Left hindlimb (tissue), 1 donor: ENCODE measurements at places on chromosomes 3 and 15.

GRCh38 chr15:73882761-73883419, 9.5 kb downstream of the TBC1D21 start:
- peak; percentile 14 for DNase-seq

DNA sequence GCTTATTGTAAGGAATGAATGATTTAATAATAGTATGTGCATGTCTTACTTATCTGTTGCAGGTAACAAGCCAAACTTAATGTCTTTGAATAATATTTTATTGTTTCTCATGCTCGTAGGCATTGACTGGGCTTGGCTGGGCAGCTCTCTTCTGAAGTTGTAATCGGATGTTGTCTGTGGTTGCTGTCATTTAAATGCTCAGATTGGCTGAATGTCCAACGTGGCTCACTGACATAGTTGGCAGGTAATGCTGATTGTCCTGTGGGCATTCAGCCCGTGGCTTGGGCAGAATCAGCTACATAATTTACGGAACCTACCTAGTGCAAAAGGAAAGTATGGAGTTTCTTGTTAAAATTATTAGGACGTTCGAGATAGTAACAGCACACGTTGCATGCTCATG, 297.4 kb upstream of the GBE1 start:
- no peak for DNase-seq

DNA sequence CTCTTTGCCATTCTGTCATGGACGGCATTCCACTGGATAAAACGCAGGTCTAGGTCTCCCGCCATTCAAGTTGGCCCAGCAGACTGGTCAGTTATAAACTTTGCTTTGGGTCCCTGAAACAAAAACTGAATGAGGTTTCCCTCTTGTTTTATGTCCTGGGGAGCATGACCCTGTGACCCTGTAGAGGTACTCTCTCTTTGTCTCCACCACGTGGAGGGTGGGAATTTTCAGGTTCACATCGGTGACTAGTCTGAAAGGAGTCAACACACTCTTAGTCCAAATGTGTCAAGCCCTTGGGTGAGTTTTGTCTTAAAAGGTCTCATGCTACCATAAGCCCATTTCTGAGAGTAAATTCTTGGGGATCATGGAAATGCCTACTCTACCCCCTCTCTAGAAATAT, 139.9 kb downstream of the PLCH1 start:
- DNase-seq = no peak

DNA sequence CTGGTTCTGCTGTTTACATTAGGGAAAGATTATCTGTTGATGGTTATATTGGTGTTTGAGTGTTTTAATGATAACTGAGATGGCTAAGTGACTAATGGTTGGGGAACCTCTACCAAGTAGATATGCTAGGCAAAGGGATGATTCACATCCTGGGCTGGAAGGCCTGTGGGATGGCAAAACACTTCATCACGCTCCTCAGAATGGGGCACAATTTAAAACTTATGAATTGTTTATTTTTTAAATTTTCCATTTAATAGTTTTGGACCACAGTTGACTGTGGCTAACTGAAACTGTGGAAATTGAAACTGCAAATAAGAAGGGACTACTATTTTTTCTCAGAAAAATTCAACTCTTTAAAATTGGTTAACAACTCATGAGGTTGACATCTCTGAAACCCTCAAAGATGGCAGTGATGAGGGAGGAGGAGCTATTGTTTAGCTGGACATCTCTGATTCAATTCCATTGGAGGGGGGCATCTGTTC, 100.5 kb upstream of the ZBED2 start:
- DNase-seq = no peak

GRCh38 chr3:130870423-130870822, 23.5 kb upstream of the ATP2C1 start:
- no peak for DNase-seq

- DNase-seq = no peak
These were observed 26.5 kb downstream of the KPNA4 start for GRCh38 chr3:160538895-160539294.

DNA sequence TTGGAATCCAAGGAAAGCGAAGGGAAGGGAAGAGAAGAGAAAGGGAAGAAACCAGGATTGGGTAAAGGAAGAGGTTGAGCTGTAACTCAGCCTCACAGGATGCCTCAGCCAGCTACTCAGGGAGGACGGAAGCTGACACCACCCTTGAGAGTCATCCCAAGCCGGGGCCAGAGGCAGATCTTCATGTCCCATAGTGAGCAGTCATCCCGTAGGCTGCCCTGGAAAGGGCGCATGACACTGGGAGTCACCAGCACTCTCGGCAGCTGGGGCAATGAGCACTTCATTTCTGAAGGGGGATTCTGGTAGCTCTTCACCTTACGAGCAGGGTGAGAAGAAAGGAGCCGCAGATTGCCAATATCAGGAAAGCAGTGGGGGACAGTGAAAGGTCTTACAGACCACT, 60.1 kb upstream of the PCSK6 start:
- no peak for DNase-seq

DNA sequence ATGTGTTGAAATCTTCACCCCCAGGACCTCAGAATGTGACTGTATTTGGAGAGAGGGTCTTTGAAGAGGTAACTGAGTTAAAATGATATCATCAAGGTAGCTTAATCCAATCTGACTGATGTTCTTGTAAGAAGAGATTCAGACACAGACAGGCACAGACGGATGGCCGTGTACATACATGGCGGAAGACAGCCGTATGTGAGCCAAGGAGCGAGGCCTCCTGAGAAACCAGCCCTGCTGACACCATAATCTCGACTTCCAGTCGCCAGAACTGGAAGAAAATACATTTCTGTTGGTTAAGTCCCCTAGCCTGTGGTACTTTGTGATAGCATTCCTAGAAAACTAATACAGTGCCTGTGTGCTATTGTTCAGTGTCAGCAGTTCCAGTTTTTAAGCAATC, 73.6 kb downstream of the APBA2 start:
- DNase-seq = no peak

- DNase-seq = no peak
These were observed 391.0 kb upstream of the CADM2 start for GRCh38 chr3:84567796-84568195.

DNA sequence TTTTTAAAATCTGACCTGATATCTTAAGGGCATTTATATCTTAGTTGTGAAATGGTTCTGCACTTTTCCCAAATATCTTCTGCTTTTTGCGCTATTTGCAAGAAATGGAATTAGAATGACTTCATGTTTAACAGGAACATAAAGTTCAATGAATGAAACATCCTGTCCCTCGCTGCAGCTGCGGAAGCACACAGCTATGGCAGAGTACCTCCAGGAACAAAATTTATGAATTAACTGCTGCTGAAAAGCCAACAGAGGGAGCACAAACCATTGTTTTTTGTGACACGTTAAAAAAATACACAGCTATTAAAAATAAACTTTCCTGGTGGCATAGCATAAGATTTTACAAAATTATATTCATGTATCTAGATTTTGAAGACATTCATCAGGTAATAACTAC, 404.4 kb upstream of the MDFIC2 start:
- no peak for DNase-seq

DNA sequence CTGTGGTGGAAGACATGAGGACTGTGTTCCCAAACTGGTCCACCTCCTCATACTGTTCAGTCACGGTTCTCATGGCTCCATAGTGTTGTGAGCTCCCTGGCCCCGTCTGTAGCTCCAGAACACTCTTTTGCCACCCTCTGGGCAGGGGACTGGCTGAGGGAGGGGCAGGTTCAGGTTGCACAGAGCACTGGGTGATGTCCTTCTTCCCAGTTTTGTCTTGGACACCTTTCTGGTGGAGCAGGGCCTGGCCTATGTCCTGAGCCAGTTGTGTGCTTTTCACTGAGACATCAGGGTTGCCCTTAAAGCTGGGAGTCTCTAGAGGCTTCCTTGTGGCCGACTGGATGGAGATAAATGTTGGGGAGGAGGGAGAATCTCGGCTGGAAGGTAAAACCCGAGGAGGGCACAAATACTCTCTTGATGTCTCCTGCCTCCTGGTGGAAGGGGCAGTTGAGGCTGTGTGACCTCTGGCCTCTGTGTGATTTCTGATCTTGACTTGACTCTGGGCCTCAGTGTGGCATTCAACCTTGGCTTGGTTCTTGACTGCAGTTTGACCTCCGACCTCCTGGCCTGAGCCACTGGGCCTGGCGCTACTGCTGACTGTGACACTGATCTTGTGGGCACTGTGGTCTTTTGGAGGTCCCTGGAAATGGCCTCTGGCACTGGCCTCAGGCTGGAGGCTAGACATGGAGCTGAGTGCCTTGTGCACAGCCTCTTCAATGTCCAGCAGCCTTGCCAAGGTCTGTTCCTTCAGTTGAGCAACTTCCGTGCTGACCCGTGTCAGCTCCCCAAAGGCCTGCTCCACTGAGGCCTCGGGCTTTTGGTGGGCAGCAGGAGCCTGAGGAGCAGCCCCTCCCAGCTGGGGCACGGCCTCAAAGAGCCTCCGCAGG, 8.1 kb downstream of the XIRP1 start:
- no peak for DNase-seq

DNA sequence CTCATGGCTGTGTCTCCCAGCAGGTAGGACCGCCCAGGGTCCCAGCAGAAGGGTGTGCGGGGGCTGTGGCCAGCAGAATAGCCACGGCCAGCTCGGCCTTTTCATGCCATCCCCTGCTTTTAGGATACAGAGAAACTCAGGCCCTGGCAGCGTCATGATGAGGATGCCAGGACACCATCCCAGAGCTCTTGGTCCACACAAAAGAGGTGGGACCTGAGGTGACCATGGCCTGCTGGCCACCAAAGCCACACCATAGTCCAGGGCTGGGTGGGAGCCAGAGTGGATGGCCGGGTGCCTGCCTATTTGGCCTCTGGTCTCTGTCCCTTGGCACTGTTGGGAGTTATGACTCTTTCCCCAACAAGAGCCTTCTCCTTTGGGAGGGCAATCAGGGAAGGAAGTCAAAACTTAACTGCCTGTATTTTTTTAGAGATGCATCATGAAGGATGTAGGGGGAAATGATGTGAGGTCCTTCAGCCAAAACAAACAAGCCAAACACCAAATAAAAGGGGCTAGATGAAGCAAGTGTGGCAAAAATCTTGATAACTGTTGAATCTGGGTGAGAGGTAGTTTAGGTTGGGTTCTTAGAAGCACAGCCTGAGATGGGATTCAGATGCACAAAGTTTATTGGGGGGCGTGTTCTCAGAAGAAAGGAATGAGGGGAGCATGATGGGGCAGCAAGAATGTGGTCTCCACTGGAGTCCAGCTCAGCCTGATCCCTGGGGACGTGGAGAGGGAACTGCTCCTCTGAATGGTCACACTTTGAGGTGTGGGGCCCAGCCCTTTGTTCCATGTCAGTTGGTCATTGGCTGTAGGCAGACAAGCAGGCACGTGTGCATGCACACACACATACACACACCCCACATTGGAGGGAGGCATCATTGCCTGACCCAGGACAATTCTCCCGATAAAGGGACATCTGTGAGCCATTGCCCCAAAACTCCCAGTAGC, 33.2 kb downstream of the SMAD6 start:
- DNase-seq = no peak
